ENCODE measurements at places on chromosomes 6 and 20.

- DNase-seq, result no peak
Measured at GRCh38 chr6:159976686-159977254, 7.9 kb downstream of the IGF2R start.

DNA sequence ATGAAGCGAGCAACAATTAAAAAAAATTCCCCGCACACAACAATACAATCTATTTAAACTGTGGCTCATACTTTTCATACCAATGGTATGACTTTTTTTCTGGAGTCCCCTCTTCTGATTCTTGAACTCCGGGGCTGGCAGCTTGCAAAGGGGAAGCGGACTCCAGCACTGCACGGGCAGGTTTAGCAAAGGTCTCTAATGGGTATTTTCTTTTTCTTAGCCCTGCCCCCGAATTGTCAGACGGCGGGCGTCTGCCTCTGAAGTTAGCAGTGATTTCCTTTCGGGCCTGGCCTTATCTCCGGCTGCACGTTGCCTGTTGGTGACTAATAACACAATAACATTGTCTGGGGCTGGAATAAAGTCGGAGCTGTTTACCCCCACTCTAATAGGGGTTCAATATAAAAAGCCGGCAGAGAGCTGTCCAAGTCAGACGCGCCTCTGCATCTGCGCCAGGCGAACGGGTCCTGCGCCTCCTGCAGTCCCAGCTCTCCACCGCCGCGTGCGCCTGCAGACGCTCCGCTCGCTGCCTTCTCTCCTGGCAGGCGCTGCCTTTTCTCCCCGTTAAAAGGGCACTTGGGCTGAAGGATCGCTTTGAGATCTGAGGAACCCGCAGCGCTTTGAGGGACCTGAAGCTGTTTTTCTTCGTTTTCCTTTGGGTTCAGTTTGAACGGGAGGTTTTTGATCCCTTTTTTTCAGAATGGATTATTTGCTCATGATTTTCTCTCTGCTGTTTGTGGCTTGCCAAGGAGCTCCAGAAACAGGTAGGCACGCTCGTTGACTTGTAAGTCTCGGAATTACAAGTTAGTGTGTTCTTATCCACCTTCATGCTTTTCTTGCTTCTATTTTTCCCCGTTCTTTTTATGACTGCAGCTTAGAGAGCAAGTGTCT is at the start of gene EDN1:
Gene EDN1, plus strand, starts transcription at position 429 of the 888 bp plus-strand sequence. Its CDS starts 269 bp downstream, at position 698.
- DNase-seq, result no peak

DNA sequence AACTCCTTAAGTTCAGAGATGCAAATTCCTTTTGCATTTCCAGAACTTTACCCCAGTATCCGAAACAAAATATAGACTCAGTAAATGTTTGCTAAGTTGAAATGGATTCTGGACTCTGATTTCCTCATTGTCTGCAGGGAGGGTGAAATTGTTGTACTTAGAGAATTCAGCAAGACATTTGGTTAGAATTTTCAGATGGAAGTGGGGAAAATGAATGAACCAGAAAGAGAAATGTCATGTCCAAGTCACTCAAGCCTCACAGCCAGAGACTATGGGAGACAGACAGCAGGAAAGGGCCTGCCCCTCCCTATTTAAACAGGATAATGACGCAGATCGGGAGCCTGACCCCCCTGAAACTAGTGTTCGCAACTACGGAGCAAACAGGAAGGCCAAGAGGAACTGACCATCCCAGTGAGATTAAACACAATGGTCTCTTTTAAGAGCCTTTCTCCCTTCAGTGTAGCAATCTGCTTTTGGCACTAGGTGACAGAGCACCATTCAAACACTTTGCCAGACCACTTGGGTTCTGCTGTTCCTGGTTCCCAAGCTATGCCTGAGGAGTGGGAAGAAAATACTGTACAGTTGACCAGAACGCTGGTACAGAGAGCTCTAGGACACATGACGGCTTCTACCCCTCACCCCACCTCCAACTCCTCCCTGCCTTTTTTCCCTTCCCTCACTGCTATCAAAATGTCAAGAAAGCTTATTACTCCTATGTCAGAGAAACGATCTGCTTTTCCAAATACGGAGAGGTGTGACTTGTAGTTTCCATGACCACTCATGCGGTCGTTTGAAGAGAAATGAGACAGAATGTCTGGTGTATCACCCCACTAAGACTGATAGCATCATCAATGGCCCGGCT is 13.7 kb downstream of the NEDD9 start:
- no peak for DNase-seq

DNA sequence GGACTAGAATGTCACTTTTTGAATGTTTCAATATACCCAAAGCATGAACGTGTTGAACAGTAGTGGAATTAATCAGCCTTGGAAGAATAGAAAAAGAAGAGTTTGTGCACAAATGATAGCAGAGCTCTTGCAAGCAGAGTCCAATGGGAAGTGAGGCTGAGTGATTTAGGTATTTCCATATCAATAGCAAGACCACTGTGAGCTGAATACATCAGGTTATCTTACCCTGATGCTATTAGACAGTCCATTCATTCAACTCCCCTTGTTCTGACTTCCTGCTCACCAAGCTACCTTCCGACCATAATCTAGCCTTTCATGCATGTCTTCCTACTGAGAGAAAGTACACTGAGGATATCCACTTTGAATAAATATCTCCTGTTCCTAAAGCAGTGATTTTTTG is 349.2 kb upstream of the RNF217 start:
- DNase-seq, result no peak

- no peak for DNase-seq
Measured at GRCh38 chr6:168326294-168327261, 7.0 kb upstream of the DACT2 start.

DNA sequence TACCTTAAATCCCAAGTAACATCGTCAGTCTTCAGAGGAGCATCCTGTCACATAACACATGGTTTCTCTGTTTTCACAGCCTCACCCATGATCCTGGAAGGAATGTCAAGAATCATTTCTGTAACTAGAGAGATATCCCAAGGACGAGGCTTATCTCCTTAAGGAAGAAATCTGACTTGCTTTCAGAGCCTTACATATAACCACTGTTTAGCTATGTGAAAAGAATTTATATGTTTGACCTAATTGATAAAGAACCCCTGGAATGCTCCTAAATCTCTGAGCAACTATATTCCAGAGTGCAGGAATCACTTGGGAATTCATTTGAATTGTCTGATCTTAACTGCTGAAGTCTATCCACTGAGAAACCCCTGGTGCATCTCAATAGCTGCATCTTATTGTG is 243.1 kb downstream of the ALDH8A1 start:
- no peak for DNase-seq

GRCh38 chr6:54754406-54754805 is 92.2 kb upstream of the FAM83B start:
- no peak for DNase-seq

DNA sequence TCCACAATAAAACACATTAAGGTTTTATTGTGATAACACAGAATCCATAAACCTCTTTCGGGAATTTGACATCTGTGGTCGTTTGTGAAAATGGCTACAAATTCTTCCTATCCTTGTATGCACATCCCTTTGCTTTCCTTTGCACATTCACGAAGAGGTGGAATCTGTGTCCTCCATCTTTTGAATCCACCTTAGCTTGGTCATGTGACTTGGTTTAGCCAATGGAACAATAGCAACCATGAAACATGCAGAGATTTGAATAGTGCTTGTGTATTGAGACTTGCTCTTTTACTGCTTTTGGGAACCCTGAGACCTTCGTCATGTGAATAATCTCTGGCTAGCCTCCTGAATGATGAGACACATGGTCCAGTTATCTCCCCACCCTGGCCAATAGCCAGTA is 49.7 kb upstream of the NOP56 start:
- no peak for DNase-seq

DNA sequence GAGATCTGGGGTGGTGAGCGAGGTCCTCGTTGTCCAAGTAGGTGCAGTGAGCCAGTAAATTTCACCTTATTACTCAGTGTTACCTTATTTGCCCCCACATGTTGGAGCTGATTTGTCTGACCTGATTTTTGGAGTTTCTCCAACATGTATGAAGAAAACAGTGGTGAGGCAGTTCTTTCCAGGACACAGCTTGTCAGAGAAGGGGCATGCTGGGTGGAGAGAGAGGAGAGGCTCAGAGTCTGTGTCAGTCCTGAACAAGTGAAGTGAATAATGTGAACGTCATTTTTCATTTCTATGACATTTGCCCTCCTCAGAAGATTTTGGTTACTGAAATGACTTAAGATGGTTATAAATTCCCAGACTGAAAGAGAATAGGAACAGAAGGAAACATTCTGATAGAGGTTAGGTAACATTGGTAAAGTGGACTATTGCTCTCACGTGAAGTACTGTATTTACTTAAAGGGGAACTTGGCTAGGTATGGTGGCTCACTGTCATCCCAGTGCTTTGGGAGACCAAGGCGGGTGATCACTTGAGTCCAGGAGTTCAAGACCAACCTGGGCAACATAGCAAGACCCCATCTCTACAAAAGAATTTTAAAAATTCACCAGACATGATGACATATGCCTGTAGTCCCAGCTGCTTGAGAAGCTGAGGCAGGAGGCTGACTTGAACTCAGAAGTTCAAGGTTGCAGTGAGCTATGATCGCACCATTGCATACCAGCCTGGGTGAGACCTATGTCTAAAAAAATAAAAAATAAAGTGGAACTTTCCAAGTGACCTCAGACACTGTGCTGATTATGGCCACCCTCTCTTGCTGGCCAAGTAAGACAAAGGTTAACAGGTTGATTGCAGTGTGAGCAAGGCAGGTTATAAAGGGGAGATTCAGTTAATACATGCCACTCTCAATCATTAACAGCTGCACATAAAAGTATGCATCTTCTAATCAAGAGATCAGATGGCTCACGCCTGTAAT is 184.3 kb downstream of the EDN1 start:
- no peak for DNase-seq

GRCh38 chr6:35183935-35184334 is 29.8 kb upstream of the SCUBE3 start:
- DNase-seq, result no peak

DNA sequence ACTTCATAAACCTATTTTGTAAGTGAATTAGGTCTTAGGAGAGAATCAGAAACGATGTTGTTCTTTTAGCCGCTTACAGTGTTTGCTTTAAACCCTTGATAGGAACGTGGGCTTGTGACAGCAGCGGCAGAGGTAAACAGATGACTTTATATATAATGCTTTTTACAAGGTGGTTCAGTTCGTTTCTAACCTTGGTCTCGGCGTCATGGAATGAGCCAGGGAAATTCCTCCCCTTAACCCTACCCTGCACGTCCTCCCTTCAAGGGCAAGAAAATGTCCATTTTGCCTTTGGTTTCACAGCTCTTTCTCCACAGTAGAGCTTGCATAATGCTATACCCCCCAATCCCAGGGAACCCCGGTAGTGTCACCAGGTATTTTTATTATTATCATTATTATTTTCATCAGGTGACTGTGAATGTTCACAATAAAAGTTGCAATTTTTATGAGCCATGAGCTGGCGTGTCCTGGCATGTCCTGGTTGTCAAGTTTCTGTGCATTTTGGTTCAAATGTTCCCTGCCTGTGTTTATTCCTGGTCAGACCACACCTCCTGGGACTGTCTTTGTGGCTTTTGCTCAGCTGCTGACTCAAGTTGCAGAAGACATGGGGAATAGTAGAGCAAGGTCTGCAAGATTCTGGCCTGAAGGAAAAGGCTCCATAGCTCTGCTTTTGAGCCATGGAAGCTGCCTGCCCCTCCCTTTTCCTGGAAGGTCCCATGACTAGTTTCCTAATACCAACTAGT is 112.8 kb upstream of the BMP2 start:
- DNase-seq, result no peak

GRCh38 chr20:33846291-33846935 is 35.3 kb downstream of the CHMP4B start:
- no peak for DNase-seq

DNA sequence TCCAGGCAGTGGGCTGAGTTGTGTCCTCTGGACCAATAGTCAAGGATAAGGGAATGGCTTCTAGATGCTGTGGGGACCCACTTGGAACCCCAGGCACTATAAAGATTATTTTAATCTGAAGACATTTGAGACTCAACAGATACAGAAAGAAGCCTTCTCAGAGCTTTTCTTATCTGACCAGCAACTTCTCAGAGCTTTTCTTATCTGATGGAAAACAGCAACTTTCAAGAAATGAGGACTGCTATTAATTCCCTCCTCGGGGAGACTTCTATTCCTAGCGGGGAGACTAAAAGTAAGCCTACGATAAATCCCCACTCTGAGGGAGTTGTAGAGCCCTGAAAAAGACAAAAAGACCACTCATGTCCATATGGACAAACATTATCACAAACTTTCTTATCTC is 160.5 kb downstream of the RNASET2 start:
- no peak for DNase-seq

GRCh38 chr6:168365422-168366165 is 46.0 kb upstream of the DACT2 start:
- no peak for DNase-seq

DNA sequence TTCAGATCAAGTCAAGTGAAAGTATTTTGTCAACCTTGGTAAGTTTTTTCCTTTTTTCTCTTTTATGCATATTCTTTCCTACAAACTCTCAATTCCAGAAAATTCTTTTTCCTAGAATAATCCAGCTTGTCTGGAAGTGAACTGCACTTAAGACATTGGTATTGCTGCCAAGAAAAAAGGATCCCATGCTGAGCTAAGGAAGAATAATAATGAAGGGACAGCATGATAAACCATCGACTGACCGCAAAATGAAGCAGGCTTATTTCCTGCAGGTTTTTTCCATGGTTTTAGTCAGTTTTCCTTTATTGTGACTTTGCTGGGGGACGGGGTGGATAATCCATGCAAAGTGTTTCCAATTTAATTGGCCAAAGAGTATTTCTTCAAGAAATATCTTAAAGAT is 857.6 kb upstream of the SLC35B3 start:
- no peak for DNase-seq

DNA sequence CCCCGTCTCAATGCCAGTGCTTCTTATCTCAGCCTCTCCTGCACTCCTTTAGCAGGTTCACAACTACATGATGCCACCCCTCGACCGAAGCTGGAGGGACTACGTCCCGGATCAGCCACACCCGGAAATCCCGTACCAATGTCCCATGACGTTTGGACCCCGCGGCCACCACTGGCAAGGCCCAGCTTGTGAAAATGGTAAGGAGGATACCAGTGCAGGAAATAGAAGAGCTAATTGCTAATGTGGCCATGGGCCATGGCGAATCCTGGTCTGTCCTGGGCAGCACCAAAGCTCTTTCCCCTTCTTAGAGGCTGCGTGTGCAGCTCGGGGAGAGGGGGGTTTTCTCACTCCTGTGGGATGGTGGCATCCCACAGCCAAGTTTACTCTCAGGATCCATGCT is 5.5 kb downstream of the IRF4 start:
- DNase-seq, result no peak

GRCh38 chr6:36353411-36353915 is 16.8 kb upstream of the BNIP5 start:
- no peak for DNase-seq

- DNase-seq, result no peak
Measured at GRCh38 chr20:17225851-17226409, 910 bp upstream of the PCSK2 start.

GRCh38 chr20:36824142-36824940 is 50.8 kb upstream of the DSN1 start:
- no peak for DNase-seq

DNA sequence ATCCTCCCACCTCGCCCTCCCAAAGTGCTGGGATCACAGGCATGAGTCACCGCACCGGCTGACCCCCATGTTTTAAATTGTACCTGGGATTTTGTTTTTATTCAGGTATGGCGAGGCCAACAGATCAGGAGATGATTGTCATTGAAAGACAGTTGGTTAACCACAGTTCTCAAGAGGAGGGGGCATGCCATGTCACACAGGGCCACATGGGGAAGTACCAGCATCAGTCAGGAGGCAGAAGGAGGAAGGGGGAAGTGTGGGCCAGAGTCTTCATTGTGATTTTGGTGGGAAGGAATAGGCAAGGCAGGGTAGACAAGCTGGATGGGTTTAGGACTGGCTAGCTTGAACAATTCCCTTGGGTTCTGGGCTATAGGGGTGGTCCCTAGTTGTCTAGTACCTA is 9.9 kb upstream of the MMP9 start:
- no peak for DNase-seq
